Activated T-helper 1 cell treated with anti-CD3 and anti-CD28 coated beads, Interleukin-2, amount 50 U/mL, for 16 hours (primary cell): ENCODE measurements at places on chromosomes 6 and 20.

GRCh38 chr6:53648184-53648943 lies 17.2 kb downstream of the KLHL31 start:
- no peak for DNase-seq

DNA sequence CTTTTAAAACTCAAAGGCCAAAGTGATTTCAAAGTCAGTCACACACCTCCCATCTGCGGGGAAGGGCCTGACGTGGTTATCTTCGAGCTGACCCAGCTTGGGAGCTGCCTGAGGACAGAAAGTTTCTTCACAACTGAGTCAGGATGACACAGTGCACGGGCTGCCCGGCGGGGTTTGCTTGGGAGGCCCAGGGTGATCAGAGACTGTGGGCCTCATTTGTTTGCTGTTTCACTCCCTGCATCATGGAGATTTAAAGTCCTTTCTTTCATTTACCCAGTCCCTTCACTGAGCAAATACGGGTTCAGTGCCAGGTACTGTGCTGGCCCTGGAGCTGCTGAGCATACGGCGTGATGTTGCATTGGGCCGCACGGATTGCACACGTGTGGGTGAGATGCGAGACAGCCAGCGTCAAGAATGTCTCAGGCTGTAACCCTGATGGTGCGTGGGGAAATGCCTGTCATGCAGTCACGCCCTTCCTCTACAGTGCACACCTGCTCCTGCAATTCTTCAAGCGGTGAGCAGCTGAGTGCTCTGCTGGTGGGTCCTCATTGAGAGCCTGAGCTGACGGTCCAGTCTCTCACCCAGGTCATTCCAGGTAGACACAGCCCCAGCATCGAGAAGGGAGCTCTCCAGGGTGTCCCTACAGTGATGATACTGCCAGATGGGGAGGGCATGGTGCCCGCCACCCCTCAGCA lies 82.7 kb upstream of the PMEPA1 start:
- no peak for DNase-seq

DNA sequence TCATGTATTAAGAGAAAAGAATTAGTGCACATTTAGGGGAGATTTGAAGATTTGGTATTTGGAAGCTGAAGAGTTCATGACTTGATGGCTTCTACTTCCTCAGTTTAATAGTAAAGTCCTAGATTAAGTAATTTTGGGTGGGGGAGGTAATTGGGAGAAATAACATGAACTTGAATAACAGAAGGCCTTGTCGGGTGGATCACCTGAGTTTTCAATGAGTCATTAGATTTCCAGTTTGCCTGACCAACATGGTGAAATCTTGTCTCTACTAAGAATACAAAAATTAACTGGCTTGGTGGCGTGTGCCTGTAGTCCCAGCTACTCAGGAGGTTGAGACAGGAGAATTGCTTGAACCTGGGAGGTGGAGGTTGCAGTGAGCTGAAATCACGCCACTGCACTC lies 181.0 kb downstream of the GJA1 start:
- DNase-seq: no peak

- DNase-seq: no peak
Measured at GRCh38 chr20:2231701-2232100, 64.1 kb upstream of the TGM3 start.

DNA sequence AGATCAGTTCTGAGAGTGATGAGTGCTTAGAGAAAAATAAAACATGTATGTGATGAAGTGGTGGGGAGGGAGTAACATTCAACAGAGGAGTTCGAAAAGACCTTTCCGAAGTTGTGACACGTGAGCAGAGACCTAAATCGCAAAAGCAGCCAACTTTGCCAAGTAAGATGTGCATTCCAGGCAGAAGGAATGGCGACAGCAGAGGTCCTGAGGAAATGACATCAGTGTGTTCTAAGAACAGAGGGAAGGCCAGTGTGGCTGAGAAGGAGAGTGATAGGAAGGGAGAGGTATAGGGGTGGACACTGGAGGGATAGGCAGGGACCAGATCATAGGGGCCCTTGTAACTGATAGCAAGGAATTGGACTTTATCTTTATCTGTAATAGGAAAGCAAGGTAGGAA lies 51.3 kb downstream of the ADAT2 start:
- no peak for DNase-seq

DNA sequence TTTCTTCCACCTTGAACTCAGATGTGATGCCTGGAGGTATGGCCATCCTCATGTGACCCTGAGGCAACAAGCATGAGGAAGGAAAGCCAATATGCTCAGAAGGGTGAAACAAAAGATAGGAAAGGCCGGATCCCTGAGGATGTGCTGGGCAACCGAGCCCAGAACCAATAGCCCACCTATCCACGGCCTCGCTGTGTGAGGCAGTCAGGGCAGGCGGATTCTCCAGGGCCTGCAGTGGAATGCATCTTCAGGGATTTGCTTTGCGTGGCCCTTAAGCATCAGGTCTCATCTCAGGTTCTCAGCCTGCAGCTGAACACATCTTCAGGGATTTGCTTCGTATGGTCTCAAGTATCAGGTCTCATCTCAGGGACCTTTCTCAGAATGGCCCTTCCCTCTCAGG lies 139.8 kb downstream of the ANKRD60 start:
- no peak for DNase-seq

- DNase-seq: no peak
Measured at GRCh38 chr6:14765721-14766390, 480.0 kb upstream of the JARID2 start.

DNA sequence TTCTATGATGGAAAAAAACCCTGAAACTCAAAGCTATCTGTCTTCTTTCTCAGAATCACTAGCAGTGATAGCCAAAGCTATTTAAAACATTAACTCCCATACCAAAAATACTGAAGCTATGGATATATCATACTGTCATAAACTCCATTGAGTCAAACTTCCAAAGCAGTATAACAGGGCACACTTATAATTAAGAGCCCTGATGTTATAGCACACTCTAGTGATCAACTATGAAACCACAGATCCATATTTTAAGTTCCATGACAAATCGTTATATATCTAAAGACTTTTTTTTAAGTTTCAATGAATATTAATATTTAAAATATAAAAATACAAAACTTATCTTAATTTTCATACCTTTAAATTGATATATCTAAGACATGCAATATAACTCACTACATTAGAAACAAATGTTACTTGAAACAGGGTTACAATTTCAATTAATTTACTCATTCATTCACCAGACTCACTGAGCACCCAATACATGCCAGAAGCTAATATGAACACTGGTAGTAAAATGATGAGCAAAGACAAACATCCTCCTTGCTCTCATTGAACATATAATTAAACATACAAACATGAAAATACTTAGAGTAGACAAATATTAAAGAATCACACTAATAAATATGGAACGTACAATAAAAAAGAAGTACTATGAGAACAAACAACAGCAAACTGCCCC lies 69.3 kb downstream of the IBTK start:
- no peak for DNase-seq

- peak; percentile 21 for DNase-seq
Measured at GRCh38 chr20:57657535-57658446, 37.6 kb upstream of the ZBP1 start.

GRCh38 chr20:24743641-24744040 lies 205.4 kb upstream of the CST7 start:
- no peak for DNase-seq

- no peak for DNase-seq
Measured at GRCh38 chr6:25504661-25505060, 147.4 kb upstream of the SCGN start.

- no peak for DNase-seq
Measured at GRCh38 chr6:75849329-75850025, 100.4 kb downstream of the MYO6 start.

- DNase-seq: no peak
Measured at GRCh38 chr6:19214231-19214630, 622.9 kb upstream of the ID4 start.

- DNase-seq: no peak
Measured at GRCh38 chr20:62269378-62269777, 31.1 kb downstream of the OSBPL2 start.

- DNase-seq: no peak
Measured at GRCh38 chr6:76347539-76347938, 275.1 kb upstream of the IMPG1 start.

DNA sequence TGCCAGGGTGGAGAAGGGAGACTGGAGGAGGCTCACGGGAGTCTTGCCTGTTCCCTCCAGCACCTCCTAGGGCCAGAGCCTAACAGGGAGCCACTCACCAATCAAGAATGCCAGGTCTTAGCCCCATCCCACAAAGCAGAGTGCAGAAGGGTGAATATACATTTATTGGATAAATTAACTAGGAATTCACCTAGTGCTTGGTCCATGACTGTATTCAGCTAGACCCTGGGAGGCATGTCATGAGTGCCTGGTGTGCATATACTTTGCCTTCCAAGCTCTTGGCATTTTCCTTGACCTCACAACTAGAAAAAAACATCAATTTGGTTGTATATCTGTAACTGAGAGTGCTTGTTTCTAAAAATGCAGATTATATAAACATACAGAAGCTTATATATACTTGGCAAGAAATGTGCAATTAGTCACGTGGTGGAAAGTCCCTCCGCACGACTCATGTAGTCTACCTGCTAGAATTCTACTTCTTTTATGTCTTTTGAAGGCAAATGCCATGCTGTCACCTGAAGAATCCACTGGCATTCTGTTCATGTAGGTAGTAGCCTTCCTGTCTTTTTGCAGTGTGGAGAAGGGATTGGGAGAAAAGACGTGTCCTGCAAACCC lies 991.0 kb downstream of the KIF16B start:
- DNase-seq: no peak

GRCh38 chr20:14715400-14715799 lies 378.0 kb upstream of the FLRT3 start:
- no peak for DNase-seq

DNA sequence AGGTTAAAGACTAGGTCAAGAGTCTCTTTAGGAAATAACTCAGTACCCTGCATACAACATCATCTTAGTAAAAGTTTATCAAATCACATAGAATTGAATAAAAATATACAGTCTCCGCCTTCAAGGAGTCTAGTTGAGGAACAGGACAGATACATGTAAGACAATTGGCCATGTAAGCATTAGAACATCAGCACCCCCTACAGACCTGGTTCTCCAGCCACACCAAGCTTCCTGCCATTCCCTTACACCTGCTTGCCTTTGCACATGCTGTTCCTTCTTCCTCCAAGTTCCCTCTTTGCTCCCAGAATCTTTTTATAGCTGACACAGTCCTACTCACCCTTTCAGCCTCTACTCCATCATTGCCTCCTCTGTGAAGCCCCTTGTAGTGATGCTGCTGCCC lies 187.8 kb upstream of the LRFN2 start:
- DNase-seq: no peak

- DNase-seq: no peak
Measured at GRCh38 chr6:34317172-34317477, 68.3 kb upstream of the SMIM29 start.

GRCh38 chr6:41735427-41736185 lies at the start of gene TFEB:
Gene TFEB (minus strand): TSS chr6:41735608. CDS start chr6:41691213, 44,395 bp downstream.
- DNase-seq: peak; percentile 92

- no peak for DNase-seq
Measured at GRCh38 chr20:53736757-53737395, 143.2 kb upstream of the ZNF217 start.

DNA sequence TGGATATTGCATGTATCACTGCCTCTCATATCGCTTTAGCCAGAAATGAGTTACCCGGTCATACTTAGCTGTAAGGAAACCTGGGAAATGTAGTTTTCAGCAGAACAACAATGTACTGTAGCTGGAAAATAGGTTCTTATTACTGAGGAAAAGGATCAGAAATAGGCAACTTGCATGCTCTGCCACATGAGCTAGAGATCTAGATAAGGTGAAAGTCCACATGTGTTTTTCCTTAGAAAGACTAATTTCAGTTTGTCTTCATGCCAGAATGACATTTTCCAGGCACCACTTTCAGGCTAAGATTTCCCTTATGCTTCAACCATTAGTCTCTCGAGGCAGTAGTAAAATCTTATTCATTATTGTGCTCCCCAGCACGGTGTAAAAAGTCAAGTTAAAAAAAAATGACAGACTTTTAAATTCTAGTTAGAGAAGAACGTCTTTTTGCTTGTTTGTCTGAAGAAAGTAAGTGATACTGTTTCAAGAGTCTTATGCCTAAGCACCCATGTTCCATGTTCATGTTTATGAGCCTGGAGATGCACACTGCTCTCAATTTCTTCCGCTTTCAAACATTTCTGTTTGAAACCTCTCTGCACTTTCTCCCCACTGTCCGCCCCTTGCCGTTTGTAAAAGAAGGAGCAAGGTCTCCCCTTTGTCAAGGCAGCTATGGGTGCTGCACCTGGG lies 67.6 kb downstream of the ZNF831 start:
- DNase-seq: no peak

DNA sequence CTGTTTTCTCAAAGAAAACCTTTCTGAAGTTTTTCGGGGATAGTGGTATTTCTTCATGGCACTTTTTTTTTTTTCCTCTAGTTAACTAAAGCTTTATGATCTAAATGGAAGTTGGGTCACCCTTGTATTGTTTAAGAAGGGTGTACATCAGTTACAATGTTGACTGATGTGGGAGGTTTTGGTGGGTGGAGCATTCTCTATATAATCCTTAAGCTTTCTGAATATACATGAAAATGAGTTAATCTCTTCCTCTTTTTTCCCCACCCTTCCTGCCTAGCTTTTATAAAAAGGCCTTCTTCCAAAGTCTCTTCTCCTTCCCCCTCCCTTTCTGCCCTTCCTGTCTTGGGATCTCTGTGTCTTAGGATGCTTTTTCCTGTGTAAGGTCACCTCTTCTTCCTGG lies 47.2 kb downstream of the DHX35 start:
- no peak for DNase-seq

- DNase-seq: no peak
Measured at GRCh38 chr6:87738744-87739143, 36.7 kb upstream of the AKIRIN2 start.

DNA sequence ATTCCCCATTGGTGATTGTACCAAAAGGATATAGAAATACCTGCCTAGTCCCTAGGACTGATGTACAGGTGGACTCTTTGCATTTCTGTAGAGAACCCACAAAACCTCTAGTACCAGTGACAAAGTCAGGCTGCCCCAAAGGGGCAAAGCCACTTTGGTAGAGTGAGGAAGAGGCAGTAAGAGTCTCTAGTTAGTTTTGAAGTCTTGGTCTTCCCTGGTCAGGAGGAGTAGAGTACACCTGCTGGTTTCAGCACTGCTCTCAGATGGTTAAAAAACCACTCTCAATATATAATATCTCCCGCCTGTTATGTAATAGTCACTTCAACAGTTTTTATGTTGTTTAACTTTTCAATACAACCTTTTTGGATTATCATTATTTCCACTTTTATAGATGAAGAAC lies 344.9 kb downstream of the CDKAL1 start:
- DNase-seq: no peak

DNA sequence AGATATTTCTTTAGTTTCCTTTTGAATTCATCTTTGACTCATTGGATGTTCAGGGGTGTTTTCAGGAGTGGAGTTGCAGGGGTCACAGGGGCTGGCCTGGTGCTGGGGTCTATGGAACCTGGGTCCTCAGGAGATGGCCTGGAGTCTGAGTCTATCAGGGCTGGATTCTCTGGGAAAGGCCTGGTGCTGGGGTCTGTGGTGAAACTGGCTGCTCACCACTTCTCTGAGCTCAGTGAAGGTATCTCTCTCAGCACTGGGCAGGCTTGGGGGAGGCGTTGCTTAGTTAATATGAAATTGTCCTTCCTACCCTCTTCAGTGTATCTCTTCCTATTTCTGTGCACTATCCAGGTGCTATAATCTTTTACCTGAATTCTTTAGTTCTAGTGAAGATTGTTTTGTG lies 83.1 kb upstream of the SLC24A3 start:
- no peak for DNase-seq
